Neural cell (in vitro differentiated cells): ENCODE measurements at places on chromosomes 13 and 19. TPM values are rescaled to one million over a fixed set of nuclear protein-coding genes. Genes with fewer than 3 reads are reported as not detected.

Gene CYP4F3
- polyA plus RNA-seq: not detected in 2 replicates

Gene MIDN
- polyA plus RNA-seq: 24.8 and 28.3 TPM in 2 replicates

Gene KLK12
- not detected in 2 replicates for polyA plus RNA-seq

Gene ONECUT3
- polyA plus RNA-seq: 0.45 and 1.6 TPM in 2 replicates

Gene FCER2
- polyA plus RNA-seq: not detected in 2 replicates

Gene LMTK3
- polyA plus RNA-seq: 8.1 and 17.1 TPM in 2 replicates

Gene SSC5D
- 0.45 and 1.4 TPM in 2 replicates for polyA plus RNA-seq

Gene RB1
- 20.9 and 29.5 TPM in 2 replicates for polyA plus RNA-seq

Gene PSG11
- polyA plus RNA-seq: not detected in 2 replicates
